ENCODE measurements at places on chromosomes 1 and 21.

GRCh38 chr1:203077956-203078355, 7.9 kb downstream of the MYOG start:
- no peak for DNase-seq

DNA sequence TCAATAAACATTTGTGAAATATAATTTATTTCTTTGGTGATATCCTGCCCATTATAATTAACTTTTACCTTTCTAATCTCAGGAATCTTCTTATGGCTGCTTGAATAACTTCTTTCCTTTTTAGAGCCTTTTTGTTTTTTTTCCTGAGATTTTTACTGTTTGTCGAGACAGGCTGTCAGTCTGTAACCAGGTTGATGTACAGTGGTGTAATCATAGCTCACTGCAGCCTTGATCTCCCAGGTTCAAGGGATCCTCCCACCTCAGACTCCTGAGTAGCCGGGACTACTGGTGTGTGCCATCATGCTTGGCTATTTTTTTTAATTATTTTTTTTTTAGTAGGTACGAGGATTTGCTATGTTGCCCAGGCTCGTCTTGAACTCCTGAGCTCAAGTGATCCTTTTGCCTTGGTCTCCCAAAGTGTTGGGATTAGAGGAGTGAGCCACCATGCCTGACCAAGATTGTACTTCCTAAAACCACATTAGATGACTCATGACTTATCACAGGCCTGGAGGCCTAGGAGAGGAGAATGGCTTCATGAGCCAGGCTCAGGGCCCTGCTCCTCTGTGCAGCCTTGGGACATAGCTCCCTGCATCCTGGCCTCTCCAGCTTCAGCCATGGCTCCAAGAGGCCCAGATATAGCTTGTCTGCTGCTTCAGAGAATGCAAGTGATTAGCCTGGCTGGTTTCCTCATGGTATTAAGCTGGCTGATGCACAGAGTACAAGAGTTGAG, 48.6 kb downstream of the CTH start:
- DNase-seq = no peak

GRCh38 chr1:184049291-184049690, 2.2 kb upstream of the TSEN15 start:
- no peak for DNase-seq

GRCh38 chr1:239091537-239091936, 294.8 kb upstream of the CHRM3 start:
- no peak for DNase-seq

DNA sequence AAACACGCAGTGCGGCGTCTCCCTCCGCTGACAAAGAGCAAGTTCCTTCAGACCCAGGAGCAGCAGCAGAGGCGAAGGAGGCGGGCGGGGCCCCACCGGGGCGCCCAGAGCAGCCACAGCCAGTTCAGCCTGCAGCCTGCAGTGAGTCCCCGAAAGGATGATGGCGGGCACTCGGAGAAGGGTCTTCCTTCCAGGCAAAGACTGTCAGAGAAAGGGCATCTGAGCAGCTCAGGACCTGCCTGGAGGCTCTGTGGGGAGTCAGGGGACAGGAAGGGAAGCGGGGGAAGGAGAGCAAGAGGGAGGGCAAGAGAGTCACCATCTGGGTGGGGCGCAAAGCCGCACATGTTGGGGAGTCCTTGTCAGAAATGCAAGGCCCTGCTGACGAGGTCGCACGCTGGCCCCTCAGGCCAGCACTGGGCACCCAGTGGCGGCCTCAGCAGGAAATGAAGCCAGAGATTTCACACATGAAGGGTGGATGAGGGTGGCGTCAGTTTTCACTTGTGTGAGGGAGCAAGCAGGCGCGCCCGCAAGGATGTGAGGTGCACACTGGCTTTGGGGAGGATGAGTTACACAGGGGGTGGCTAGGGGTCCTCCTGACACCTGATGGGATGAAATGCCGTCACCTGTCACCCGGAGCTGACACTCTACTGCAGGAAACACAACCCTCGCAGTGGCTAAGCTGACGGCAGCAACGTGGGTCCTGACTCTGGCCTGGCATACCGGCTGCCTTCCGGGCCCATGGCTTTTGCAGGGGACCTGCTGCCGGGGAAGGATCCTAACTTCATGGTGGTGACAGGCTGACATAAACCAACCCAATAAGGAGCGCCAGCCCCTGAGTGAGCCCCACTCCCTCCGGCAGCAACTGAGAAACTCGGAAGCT, 6.6 kb downstream of the LRRC47 start:
- no peak for DNase-seq

GRCh38 chr1:55428231-55428630, 213.1 kb upstream of the USP24 start:
- no peak for DNase-seq

DNA sequence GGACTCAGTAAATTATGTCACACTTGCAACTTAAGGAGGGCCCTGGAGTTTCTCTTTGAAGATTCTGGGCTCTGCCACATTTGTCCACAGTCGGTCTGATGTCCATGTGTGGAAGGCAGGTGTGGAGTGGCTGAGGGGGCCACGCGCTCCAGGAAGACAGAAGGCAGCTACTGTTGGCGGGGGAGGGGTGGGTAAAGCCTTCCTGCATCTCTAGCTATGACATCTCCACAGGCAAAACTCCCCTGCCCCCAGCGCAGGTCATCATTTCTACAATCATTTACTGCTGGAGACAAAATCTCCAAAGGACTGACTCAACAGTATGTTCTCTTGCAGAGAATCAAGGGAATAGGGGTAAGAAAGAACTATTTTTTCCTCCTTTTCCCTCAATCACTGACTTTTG, 11.4 kb upstream of the TSPEAR start:
- no peak for DNase-seq

DNA sequence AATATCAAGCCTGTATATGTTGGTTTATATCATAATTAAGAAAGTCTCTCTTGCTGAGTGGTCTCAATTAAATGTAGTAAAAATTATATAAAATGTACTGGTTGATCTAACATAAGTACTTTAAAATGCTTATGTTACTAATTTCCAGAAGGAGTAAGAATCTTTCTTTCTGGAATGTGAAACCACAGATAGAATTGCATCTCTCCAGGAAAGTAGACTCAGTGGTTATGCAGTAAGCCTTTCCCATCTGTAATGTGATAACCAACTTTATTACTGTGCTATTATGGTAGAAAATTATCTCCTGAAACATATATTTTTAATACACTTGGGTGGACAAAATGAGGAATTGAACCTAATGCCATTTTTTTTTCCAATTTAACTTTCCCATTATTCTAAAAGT, 8.9 kb upstream of the RALGPS2 start:
- DNase-seq = no peak

- DNase-seq = peak; percentile 32
Observed at GRCh38 chr1:10901091-10901890, 104.8 kb upstream of the CASZ1 start.

DNA sequence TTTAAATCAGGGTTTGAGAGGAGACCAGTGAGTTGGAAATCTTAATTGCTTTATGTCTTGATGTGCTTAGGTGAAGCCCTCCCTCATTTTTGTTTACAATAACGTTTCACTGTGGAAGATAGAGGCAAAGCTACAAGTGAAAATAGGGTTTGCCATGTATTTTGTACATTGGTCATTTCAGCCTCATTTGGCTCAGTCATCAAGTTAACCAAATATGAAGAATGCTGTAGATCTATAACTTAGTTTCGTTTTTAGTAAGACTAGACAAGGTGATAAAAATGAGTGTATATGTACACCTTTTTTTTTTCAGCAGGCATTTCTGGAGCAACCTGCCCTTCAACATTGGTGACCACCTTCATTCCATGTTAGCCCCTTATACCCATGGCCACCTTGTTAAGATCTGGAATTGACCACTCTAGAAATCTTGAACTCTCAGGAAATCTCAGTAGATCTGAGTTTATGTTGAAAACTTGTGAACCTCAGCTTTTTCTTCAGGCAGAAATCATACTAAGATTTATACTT, 2.9 kb downstream of the NFYC start:
- DNase-seq = no peak

DNA sequence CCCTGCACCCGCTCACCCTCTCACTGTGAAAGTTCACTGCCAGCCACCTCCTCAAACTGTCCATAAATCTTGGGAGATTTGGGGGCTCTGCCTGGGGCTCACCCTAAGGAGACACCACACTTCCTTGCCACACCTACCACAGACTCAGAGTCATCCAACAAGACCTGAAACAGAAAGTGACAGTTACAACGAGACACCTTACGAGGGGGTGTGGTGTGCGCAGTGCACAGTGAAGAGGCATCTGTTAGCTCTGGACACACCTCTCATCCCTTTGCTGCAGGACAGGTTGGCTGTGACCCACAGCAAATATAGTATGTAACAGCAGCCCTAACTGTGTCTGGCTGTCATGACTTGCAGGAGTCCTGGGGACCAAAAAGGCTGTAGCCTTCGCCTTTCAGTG, 190.2 kb downstream of the NR5A2 start:
- DNase-seq = no peak

- DNase-seq = no peak
Observed at GRCh38 chr1:180974236-180974635, 48.4 kb downstream of the STX6 start.

DNA sequence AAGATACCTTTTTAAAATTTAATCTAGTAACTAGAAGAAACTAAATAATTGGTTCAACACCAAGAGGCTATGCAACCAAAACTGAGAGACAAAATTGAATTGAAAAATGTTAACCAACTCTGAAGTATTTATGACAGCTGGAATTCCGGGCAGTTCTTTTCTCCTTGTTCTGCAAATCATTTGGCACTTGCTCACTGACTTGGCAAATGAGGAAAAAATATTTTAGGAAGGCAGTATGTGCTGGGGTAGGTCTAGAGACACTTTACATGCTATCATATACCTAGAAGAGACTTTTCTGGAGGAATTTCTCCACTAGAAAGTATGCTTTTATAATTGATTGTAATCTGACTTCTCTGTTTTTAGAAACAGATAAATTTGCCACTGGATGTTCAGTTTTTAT, 22.1 kb upstream of the SH3D21 start:
- DNase-seq = no peak

DNA sequence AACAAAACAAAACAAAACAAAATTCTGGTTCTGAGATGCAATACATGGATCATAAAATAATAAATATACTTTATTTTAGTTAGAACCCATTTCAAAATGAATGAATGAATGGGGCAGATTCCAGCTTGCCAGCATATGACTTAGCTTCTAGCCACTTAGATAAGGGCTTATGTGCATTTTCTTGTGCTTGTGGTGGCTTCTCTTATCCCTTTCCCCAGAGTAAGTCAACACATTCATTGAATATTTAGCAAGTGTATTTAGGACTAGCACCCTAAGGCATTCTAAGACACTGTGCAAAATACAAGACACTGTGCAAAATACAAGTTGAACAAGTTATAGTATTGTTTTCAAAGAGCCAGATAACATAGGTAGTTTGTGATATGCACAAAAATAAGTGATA, 4.7 kb downstream of the ADIPOR1 start:
- DNase-seq = no peak

DNA sequence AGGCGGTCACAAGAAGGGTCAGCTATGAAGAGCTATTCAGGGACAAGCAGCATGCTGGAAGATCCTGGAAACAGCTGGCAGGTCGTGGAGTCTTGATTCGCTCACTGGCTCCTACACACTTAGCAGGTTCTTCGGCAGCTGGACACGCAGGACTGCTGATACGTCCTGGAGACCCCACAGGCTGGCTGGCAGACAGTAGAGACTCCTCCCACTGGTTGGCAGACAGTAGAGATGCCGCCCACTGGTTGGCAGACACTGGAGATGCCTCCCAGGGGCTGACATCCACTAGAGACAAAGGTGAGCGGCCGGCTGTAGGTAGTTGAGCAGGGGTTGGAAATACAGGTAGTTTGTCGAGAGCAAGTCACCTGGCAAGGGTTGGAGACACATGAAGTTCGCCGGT, 466 bp downstream of the KRTAP11-1 start:
- no peak for DNase-seq

DNA sequence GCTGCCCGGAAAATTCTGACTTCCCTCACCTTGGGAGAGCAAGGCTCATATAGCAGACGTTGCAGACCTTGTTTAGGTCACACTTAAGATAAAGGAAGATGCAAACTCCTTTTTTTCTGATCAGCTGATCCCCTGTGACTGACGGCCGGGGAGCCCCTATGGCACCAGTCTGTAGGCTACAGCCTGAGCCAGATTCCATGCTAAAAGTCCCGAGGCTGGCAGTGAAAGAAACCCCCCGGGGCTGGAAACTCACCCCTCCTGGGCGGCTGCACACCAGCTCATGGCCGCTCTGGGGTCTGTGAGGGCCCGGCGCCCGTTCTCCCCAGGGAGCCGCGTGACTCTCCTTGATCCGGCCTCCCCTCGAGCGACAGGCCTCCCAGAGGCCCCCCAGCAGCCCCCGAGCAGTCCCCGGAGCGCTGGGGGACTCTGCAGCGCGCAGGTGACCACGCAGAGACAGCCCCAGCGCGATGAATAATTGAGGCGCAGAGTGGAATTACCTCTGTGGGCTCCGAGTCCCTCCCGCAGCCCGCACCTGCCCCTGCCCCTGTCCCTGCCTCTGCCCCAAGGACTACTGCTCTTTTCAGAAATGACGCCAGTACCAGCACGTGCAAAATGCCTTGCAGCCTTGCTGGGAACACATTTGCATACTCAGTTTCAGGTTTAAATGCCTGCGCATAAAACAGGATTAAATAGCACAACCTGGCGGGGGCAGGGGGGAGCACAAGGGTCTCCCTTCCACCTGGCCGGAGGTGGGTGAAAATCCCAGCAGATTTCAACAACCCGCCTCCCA, 62.6 kb upstream of the CLDN14 start:
- no peak for DNase-seq

DNA sequence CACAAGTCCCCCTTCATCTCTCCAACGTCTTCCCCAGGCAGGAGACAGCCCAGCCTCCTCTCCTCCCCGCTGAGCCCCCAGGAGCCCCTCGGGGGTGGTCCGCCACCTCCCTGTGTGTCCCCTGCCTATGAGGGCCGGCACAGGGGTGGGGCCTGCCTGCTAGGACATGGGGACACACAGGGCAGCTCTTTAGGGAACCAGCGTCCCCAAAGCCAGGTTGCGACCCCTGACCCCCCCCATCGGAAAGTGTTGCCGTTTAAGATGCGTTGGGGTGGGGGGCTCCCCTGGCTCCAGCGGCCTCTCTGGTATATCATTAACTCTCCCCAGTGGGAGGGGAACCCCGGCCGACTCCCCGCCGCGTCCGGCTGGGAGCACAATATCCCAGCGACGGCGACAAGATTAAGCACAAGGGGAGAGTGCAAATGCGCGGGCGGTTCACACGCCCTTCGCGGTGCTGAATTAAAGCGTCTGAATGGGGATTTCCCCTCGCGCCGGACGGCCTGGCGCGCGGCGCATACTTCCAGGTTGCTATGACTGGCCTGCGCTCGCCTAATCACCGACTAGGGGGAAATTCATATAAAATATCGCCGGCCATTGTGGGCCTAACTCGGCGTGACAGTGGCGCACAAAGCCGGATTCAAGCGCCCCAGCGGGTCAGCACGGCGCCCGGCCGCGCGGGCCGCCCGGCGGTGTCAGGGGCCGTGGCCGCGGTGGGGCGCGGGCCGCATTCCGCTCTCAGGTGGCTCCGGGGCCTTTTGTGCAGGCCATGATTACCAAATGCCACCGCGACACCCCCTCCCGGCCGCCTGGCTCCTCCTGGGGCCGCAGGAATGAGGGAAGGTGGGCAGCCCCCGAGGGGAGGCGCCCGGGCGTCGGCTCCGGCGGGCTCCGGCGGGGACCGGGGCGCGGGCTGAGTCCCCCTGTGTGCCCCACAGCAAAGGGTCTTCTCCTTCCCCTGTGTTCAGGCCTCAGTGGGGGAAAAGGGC, 30.9 kb downstream of the WNT3A start:
- DNase-seq = no peak

- no peak for DNase-seq
Observed at GRCh38 chr1:233844692-233845091, 59.8 kb upstream of the SLC35F3 start.

- no peak for DNase-seq
Observed at GRCh38 chr1:246121533-246121932, 385.5 kb downstream of the SMYD3 start.

- DNase-seq = no peak
Observed at GRCh38 chr1:153976819-153977249, 640 bp downstream of the JTB start.
